ENCODE measurements at places on chromosomes 7 and 10. TPM values are rescaled to one million over a fixed set of nuclear protein-coding genes. Genes with fewer than 3 reads are reported as not detected.

DNA sequence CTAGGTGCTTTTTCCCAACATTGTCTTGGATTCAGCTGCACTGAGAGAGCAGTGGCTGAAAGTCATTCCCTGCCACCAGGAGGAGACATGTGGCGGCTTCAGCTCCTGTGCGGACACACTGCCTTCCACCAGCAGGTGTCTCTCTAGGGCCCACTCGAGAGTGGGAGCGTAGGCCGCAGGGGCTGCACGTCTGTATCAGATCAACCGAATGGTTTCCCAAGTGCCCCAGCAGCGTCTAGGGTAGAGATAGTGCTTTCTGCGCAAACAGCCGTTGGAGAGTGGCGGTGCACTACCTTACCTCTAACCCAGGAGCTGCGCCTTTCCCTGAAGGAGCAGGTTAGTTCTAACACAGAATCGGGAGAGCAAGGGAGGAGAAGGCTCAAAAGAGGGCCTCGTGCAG lies 31.7 kb downstream of the PAPOLB start:
- DNase-seq = peak; percentile 69

DNA sequence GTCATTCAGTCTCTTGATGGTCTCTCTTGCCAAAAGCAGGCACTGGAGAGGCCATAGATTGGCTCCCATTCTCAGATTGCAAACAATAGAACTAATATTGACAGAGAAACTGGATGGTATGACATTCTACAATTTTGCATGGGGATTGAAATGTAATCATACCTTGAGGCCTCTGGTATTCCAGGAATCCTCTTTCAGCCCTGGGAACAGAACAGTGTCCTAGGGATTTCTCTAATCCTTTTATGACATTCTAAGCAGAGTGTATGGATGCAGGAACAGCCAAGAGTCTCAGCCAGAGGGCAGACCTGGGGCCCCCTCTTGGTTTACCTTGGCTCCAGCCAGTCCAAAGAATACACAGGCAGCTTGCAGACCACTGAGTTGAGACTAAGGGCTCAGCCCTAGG lies 206.4 kb downstream of the KCNMA1 start:
- DNase-seq = no peak

DNA sequence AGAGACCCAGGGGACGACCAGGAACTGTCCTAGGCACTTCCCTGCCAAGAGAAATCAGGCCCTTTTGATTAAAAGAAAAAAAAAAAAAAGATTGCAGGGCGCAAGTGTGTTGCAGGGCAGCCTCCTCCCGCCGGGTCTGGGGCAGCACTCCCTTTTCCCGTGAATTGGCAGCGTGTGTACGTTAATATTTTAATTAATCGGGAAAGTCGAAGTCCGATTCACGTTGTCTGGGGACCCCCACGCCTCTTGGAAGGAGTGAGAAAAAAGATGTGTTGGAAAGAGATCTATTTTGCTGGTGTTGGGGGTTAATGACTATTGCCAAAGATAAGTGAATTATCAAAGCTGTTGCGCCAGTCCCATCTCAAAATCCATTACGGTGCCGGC lies 1.3 kb upstream of the EBF3 start:
- no peak for DNase-seq

The LLCFC1 gene
- not detected for total RNA-seq

Measured in G401 (cell line).